ENCODE measurements at places on chromosomes 6 and 20.

GRCh38 chr6:71537717-71538116 is 249.1 kb downstream of the OGFRL1 start:
- DNase-seq: no peak

- no peak for DNase-seq
Observed at GRCh38 chr6:168658059-168658458, 217.1 kb downstream of the SMOC2 start.

- peak; percentile 34 for DNase-seq
Observed at GRCh38 chr20:13312300-13312699, 91.2 kb downstream of the ISM1 start.

- DNase-seq: no peak
Observed at GRCh38 chr20:5590899-5591298, 159.3 kb upstream of the SHLD1 start.

DNA sequence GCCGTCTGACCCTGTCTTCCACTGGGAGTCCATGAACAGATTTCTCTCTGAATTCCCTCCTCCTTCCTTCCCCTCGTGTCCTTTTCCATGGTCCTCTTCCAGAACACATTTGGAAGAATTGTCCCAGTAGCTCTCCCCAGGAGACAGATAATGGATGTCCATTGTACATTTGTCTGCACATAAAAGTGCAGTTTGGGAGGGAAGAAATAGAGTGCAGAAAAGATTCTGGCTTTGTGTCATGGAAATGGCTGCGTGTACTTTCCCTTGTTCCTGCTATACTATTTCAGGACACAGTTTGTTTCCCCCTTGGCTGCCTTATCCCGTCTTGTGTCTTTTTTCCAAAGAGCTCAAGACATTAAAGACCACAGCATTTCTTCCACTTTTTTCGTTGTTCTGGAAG is 127.6 kb downstream of the SYNDIG1 start:
- DNase-seq: no peak

GRCh38 chr20:45523821-45524220 is 8.4 kb upstream of the SPINT3 start:
- DNase-seq: no peak

DNA sequence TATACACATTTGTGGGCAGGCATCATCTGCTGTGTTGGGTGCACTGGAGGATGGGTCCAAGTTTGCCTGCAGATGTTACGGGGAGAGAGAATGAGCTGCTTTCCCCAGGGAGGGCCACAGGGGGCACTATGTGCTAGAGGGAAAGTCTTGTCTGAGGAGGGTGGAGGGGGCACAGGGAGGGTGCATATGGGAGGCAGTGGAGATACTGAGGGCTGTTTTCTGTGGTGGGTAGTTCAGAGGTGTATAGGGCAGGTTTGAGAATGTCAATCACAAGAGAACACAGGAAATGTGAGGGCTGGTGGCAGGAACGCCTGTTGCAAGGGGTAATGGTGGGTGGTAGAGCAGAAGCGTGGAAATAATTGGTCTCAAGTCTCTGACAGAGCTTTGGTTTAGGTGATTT is 7.7 kb upstream of the PTPRA start:
- no peak for DNase-seq

GRCh38 chr6:123830120-123830519 is 26.5 kb downstream of the NKAIN2 start:
- no peak for DNase-seq

DNA sequence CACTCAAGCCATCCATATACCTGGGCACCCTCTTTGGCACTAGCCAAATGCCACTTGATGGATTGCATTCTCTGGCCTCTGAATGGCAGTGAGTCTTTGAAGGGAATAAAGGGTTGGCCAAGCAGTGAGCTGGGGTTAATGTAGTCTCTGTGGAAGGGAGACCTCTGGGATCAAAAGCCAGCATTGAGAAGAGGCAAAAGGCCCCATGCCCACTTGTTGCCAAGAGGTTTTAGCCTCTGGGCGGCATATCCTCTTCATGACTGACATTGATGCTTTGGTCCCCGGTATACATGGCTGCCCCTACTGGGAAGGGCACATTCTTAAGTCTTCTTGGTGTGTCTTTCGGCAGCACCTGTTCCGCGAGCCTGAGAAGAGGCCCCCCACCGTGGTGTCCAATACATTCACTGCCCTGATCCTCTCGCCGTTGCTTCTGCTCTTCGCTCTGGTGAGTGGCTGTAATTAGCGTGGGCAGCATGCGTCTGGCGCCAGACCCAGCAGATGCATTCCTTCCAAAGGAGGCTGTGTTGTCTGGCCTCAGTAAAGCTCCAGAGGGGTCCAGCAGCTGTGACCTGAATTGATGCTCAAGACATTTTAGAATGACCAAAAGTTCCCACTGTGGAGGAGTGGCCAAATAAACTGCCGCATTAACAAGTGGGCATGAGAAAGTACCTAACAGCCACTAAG is 29.5 kb downstream of the GHRH start:
- DNase-seq: no peak

DNA sequence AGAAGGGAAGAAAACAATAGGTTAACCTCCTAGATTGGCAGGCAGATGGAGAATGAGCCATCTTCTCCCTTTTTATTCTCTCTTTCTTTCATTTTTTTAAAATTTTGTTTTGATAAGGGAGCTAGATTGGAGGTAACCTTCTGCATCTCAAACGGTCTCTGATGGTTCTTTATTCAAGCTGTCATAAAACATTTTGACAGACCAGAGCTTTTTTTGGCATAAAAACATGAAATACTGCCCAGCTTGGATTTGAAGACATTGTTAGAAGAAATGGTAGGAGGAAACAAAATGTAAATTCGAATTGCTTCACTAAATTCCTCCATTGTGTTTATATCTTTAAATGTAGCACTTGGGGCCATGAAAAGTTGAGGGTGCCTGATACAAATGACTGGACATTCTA is 158.5 kb downstream of the EPHA7 start:
- DNase-seq: no peak

Data from epithelial cell of prostate (primary cell).